ENCODE measurements at places on chromosomes 6 and 20. TPM values are rescaled to one million over a fixed set of nuclear protein-coding genes. Genes with fewer than 3 reads are reported as not detected.

TMEM170B gene
- 0.20 TPM for total RNA-seq

MYO6 gene
- 37.4 TPM for total RNA-seq

OSTM1 gene
- total RNA-seq = 12.8 TPM

MYCT1 gene
- total RNA-seq = 1.6 TPM

DNMT3B gene
- 0.84 TPM for total RNA-seq

COL9A1 gene
- not detected for total RNA-seq

TPD52L1 gene
- 217 TPM for total RNA-seq

DNA sequence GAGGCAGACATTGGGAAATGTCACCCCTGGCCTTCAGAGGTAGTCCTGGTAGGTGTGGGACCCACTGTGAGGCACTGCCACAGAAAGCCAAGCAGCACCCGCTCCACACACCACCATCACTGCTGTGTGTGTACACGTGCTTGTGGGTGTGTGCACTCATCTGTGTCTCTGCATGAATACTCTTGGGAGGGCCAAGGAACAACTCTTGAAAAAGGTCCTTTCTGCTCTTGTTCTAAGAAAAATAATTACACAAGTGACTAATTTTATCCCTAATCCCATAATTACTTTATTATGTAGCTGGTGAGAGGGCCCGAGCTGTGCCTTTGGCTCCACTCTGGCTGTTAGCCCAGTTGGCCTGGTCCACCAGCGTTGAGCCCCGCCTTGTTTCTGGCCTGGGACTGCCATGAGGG lies 21.7 kb upstream of the EPB41L1 start:
- ATAC-seq = peak; percentile 67

DNA sequence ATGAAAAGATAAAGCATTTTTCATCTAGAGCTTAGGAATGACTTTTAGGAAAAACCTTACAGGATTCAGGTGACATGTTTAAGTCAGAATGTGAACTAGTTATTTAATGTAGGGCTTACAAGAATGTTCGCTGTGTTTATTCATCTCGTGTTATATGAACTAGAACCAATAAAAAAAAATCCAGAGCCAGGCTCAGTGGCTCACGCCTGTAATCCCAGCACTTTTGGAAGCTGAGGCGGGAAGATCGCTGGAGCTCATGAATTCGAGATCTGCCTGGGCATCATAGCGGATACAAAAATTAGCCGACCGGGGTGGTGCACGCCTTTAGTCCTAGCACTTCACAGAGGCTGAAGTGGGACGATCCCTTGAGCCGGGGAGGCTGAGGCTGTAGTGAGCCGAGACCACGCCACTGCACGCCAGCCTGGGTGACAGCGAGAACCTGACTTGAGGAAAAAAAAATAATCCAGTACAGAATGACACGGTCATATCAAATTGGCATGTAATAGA lies 46.3 kb downstream of the OR2B2 start:
- peak; percentile 25 for ATAC-seq

- no peak for ATAC-seq
Observed at GRCh38 chr6:128068119-128068479, 167.2 kb upstream of the THEMIS start.

DNA sequence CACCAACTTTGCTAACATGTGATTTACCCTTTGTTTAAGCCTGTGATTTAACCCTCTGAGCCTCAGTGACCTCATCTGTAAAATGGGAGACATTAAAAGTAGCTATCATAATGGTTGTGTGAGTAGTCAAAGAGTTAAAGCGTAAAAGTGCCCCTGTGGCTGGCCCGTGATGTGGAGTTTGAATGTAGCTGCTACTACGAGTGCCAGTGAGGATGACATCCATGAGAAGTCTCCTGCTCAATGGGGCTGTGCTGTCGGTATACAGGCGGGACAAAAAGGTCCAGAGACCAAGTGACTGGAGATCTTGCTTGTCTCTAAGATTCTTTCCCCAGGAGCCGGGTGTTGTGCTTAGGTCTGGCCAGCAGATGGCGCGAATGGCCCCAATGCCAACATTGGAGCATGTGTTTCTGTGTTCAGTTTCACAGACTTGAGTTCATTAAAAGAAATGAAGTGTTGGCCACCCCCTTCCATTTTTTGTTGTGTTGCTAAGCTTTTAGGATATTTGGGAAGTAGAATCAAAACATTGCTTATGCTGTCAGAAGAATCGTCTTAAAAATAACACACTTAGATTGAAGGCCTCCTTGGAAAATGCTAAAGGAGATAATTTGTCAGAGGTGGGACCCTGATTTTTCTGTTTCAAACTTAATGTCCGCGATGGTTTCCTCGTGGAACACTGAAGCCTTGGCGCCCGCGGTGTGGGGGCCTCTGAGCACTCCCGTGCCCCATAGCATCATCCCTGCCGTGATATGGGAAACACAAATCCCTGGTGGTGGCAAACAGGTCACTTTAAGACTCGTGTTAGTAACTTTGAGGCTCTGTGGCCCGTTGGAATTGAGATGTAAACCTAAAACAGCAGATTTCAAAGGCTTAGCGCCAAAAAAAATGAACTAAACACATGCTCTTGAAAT lies 9.3 kb upstream of the RBM38 start:
- ATAC-seq = peak; percentile 75

DNA sequence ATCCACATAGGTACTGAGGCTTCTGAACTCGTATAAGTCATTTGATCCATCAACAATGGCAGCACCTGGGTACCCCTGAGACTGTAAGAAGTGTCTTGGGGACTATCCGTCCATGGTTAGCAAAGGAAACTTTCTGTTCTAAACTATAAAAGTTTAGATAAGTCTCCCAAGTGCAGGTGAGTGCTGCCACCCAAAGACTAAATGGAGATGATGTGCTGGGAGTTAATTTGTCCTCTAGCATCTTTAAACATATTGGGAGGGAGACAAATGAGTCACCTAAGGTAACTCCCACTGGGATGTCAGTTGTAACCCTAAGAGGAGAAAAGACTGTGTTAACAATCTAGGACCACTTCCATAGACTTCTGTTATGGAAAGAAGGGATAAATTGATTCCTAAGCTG lies 6.2 kb downstream of the BEND6 start:
- no peak for ATAC-seq

- ATAC-seq = no peak
Observed at GRCh38 chr6:2756241-2756640, 5.5 kb upstream of the MYLK4 start.

- no peak for ATAC-seq
Observed at GRCh38 chr20:24912397-24913075, 36.5 kb upstream of the CST7 start.

DNA sequence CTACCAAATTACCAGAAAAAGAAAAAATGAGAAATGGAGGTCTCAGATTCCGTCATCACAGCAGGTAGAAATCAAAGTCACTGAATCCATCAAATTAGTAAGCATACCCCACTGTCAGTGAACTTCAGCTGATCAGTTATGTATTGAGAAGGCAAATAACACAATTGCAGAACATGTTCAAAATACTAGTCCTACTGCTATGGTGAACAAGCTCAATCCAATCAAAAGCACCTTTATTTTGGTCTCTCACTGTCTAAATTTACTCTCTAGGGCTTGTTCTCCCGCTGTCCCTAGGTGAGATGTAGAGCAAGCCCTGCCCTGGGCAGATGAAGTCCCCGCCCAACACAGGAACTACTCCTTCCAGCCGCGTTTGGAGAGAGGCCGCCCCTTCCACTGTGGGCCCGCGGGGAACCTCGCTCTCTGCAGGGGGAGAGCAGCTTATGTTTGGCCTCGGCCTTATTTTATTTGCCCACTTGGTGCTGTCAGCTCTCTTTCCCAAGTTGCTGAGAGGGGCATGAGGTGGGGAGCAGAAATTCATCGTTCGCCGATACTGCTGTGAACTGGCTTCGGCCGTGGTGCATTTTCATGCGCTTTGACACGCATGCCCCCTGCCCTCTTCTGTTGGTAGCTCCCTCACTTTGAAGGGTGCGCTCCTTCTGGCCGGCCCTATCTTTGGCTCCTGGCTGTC lies 14.3 kb upstream of the MAP1LC3A start:
- ATAC-seq = no peak

DNA sequence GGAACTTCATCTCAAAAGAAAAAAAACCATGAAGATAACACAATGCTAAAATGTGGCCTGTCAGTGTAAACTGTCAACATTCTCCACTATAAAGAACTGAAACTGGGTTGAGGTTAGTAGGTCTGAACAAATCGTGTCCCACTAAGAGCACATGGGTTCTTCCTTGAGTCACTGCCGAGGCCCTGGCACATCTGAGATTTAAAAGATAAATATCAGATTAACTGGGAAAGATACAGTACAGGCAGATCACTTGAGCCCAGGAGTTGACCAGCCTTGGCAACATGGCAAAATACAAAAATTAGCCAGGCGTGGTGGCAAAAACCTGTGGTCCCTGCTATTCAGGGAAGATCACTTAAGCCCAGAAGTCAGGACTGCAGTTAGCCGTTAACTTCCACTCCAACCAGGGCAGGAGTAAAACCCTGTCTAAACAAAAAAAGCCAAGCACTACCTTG lies 5.6 kb downstream of the EEF1A1 start:
- ATAC-seq = peak; percentile 6

DNA sequence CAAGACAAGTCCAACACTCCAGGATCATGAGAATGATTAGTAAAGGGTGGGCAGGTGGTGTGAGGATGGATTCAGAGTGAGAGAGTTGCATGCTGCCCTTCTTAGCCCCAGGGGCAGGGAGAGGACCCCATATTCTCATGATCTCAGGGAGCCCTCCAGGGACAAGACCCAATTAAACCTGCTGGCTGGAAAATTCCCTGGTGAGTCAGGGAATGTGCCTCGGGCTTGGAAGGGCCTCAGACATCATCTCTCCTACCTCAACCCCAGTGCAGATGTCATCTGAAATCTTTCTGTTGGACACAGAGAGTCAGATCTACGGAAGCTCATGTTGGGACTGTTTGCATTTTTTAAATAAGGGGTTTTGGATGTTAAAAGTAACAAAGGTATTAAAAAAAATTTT lies 9.2 kb upstream of the SIRPD start:
- no peak for ATAC-seq

DNA sequence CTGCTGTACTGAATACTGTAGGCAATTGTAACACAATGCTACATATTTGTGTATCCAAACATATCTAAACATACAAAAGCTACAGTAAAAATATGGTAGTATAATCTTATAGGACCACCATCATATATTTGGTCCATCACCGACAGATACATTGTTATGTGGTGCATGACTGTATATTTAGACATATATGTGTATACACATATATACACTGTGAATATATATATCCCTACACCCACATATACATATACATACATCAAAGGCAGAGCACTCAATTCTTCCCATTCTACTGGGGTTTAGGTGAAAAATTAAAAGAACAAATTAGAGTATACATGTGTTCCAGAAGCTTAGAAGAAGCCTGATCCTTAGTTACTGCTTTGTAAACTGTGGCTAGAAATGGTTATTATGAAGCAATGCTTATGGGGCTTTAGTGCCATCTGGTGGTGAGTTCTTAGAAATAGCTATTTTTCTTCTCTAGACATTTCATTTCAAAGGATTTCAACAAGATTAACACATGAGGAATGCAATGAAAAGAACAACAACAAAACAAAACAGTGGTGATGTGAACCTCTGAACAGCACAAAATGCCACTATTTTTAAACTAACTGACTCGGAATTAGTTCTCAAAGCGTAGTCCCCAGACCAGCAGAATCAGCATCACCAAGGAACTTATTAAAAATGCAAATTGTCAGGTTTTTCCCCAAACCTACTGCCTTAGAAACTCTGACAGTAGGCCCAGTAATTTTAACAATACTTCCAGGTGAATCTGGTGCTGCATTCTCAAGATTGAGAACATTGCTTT lies 38.0 kb downstream of the PKHD1 start:
- ATAC-seq = no peak

GRCh38 chr6:154732538-154733182 lies 556 bp upstream of the SCAF8 start:
- no peak for ATAC-seq

DNA sequence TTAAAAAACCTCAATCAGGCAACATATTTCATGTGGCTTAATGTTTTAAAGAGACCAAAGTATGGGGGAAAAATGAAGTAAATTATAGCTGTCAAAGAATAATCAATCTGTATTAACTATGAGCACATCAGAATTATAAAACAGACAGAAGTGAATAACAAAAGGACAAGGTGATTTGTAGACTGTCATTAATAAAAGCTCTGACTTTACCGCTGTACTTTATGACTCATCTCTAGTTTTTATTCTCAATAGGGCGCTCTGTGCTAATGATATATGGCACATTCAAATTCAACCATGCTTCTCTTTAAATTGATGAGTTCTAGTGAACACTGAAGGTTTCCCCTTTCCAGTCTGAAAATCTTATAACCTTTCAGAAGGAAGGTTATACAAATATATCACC lies 72.0 kb downstream of the PREP start:
- peak; percentile 75 for ATAC-seq

DNA sequence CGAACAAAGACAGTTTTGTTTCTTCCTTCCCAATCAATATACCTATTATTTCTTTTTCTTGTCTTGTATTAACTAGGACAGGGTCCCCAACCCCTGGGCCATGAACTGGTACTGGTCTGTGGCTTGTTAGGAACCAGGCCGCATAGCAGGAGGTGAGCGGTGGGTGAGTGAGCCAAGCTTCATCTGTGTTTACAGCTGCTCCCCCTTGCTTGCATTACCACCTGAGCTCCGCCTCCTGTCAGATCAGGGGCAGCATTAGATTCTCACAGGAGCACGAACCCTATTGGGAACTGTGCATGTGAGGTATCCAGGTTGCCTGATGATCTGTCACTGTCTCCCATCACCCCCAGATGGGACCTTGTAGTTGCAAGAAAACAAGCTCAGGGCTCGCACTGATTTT lies 151.9 kb downstream of the CDKAL1 start:
- no peak for ATAC-seq

DNA sequence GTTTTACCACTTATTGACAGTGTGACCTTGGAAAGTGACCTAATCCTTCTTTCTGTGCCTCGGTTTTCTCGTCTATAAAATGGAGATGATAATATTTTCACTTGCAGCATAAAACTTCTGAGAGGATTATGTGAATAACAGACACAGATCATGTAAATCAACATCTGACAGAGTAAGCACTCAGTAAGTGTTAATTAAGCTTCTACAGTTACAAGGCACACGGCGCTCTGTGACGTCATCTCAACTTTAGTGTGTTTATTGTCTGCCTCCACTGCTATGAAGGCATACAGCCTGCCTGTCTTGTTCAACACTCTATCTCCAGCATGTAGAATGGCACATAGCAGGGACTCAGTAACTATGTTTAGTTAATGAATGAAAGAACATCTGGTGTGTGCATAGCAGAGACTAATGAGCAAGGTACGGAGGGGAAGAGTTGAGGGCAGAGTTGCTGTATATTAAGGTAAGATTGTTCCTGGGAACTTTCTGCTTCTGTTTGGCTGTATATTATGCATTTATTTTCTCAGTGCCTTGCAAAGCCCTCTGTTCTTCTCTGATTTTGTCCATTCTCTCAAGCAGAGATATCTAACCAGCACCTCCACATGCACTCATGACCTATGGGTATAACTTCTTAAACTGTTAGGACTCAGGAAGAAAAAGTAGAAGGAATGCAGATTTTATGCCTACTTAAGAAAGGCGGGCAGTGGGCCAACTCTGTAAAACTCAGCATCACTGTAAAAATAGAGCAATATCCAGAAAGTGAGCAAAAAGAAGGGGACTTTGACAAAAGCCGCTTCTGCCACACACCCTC lies 66.4 kb upstream of the STMND1 start:
- no peak for ATAC-seq

- ATAC-seq = no peak
Observed at GRCh38 chr20:37042986-37043972, 52.5 kb downstream of the RBL1 start.

GRCh38 chr20:32737371-32738223 lies 5.7 kb downstream of the COMMD7 start:
- no peak for ATAC-seq
